ENCODE measurements at places on chromosomes 1 and 21.

GRCh38 chr1:108643492-108644335 is 17.2 kb downstream of the HENMT1 start:
- peak; percentile 54 for DNase-seq

DNA sequence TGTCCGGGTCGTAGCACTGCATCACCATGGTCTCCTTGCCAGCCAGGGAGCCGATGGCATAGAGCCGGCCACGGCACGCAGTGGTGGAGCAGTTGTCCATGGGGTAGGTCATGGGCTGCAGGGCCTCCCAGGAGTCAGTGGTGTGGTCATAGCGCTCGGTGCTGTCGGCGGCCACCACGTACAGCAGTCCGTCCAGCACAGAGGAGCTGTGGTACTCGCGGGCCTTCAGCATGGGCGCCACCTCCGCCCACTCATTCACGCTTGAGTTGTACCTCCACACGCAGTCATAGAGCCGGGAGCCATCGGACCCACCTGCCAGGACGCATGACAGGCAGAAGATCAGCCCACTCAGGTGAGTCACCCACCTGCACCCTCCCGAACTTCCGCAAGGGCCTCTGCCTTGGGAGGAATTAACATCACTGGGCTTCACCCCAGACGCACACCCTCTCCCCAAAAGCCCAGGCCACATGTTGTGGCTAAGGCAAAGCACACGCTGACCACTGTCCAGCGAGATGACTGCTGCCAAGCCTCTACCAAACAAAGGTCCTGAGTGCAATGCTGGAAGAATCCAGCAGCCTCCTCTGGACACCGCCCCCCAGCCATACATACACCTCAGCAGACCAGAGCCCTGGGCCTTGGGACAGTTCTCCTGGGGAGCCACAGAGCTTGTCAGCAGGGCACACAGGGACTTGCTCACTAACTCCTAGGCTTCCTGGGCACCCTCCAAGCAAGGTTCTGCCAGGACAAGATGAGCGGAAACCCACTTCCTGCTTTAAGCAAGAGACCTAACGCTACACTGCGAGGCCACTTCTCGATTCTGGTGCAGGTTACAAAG is 3.3 kb downstream of the KLHL21 start:
- no peak for DNase-seq

DNA sequence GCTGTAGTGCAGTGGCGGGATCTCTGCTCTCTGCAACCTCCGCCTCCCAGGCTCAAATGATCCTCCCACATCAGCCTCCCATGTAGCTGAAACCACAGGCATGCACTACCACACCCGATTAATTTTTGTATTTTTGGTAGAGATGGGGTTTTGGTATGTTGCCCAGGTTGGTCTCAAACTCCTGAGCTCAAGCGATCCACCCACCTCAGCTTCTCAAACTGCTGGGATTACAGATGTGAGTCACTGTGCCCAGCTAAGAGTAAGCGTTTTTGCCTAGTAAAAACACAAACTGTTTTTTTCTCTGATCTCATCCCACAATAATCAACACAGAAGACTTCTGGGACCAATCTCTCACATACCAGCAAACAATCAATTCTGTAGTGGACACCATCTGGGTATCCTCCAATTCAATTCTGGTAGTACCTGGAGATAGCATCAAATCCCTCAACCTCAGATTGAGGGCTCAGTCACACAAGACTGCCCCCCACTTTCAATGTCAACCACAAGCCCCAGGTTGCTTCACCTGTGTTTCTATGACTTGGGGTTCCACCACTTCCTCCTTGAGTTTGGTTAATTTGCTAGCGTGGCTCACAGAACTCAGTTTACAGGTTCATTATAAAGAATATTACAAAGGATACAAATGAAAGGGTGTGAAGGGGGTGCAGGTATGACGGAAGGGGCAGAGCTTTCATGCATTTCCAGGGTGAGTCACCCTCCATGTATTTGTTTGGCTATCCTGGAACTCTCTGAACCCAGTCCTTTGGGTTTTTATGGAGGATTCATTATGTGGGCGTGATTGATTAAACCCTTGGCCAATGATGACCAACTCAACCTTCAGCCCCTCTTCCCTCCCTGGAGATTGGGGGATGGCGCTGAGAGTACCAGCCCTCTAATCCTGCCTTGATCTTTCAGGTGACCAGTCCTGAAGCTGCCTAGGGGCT is 40.0 kb upstream of the RHOU start:
- no peak for DNase-seq

- DNase-seq: no peak
Measured at GRCh38 chr1:11927866-11928592, 1.8 kb upstream of the KIAA2013 start.

Measured in right hindlimb (tissue), 1 donor.